ENCODE measurements at places on chromosomes 6 and 20.

GRCh38 chr20:13220194-13220903 lies 725 bp upstream of the ISM1 start:
- DNase-seq = peak; percentile 86

DNA sequence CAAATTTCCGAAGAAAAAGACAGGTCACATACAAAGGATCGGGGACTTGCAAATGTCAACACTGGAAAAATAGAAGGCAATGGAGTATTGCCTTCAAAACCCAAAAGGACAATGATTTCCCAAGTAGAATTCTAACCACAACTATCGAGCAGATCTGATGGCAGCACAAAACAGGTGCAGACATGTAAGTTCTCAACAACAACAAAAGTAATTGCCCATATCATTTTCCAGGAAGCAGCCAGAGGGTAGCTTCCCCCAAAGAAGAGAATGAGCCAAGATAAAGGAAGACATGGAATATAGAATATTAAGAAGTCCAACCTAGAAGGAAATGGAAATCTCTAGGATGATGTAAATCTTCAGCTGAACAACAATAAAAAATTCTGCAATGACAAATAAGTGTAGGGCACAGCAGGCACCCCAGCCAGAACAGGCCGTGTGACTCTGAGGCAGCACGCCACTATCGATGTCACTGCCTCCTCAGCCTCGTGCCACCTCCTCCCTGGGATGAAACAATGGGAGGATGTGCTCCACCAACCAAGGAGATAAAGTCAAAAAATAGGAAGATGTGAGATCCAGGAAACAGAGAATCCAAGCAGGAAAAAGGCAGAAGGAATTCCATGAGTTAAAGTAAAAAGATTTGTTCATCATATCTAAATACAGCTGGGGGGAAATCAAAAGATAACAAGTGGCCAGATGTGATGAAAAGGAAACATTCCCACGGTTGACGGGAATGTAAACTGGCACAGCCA lies 34.1 kb downstream of the SERPINB1 start:
- no peak for DNase-seq

- peak; percentile 16 for DNase-seq
Observed at GRCh38 chr6:10151144-10151915, 263.5 kb downstream of the TFAP2A start.

DNA sequence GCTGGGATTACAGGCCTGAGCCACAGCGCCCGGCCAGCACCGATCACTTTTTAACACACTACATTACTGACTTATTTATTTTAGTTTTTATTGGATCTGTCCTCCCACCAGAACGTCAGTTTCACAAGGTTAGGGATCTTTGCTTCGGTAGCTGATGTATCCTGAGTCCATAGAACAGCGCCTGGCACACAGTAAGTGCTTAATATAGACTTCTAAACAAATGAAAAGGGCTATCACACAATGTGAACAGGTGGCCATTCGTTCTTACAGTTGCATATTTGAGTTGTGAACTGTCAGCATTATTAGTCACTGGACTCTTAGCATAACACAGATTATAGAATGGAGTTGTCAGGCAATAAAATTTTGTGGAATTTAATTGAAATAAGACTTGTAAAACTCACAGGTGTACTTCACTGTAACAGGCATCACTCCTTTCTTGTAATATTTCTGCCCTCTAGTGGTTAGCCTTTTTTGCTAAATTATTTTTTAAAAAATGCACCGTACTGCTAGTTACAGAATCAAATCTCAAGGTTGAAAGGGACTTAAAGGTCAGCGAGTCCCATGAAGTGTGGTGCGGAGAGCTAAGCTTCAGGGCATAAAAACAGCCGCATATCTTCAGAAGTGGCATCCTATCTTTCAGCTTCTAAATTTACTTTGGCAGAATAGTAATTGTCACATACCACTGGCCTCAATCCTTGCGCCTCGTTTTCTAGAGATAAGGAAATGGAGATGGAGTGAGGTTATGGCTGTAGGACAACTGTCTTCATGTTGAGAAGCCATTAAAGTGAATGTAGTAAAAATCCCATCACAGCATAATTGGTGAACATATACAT lies 3.4 kb upstream of the TBC1D7 start:
- DNase-seq = peak; percentile 26

- no peak for DNase-seq
Observed at GRCh38 chr6:169851641-169852503, 100.5 kb downstream of the ERMARD start.

- no peak for DNase-seq
Observed at GRCh38 chr6:18997375-18997826, 610.3 kb downstream of the RNF144B start.

- DNase-seq = no peak
Observed at GRCh38 chr6:109695468-109695867, 4.4 kb downstream of the FIG4 start.

- no peak for DNase-seq
Observed at GRCh38 chr6:140317950-140318349, 943.5 kb upstream of the CITED2 start.

- no peak for DNase-seq
Observed at GRCh38 chr6:133407320-133408100, 166.4 kb downstream of the EYA4 start.

- DNase-seq = no peak
Observed at GRCh38 chr6:52126231-52126630, 38.8 kb upstream of the PKHD1 start.

DNA sequence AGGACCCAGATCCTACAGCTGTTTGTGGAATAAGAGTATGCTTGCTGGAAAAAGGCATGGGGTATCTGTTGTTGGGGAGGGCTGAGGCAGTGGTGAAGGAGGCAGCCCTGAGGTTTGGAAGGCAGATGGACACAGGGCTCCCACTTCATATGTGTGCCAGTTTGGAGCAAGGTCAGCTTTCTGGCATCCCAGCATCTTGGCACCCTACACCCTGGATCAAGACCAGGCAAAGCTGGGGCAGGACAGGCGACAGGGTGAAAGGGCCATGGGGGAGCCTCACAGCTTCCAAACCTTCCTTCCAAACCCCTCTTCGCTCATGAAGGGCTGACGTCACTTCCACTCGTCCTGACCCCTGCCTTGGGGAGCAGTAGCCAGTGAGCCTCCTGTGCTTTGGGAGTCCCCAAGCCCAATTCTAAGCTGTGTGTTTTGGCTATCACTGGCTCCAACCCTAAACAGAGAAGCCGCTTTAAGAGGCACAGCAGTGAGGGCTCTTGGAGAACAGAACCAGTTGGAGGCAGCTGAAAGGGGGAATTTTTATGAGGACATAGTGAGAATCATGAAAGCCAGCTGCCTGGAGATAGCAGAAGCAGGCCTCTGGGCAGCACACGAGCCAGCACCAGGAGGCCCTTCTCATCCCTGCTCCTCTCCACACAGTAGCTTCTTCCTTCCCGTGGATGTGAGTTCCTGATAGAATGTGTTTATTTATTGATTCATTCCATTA lies 448.6 kb upstream of the CDH4 start:
- DNase-seq = no peak
